Hepatic stellate cell (primary cell): ENCODE measurements at places on chromosomes 1 and 21.

GRCh38 chr21:45356251-45356650, 48.7 kb upstream of the COL18A1 start:
- DNase-seq, result no peak

GRCh38 chr1:11227106-11228077, 35.0 kb downstream of the MTOR start:
- DNase-seq, result no peak

DNA sequence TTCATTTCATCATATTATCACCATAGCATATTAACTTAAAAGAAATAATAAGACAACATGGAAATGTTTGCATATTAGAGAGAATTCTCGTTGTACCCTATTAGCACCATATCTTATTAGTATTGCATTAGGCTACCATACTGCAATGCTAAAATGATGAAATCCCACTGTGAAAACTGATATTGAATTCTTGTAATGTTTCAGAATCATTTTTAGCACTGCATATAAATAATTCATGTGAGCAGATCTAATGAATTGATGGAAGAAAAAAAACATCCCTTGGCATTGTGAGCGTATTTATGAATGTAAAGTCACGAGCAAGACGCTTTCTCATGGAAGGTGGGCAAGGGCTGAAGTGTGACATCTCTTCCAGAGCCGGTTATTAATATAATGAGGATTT, 257.1 kb upstream of the PTBP2 start:
- DNase-seq, result no peak

- DNase-seq, result no peak
These were observed 551 bp downstream of the ZRANB2 start for GRCh38 chr1:71080230-71080738.

DNA sequence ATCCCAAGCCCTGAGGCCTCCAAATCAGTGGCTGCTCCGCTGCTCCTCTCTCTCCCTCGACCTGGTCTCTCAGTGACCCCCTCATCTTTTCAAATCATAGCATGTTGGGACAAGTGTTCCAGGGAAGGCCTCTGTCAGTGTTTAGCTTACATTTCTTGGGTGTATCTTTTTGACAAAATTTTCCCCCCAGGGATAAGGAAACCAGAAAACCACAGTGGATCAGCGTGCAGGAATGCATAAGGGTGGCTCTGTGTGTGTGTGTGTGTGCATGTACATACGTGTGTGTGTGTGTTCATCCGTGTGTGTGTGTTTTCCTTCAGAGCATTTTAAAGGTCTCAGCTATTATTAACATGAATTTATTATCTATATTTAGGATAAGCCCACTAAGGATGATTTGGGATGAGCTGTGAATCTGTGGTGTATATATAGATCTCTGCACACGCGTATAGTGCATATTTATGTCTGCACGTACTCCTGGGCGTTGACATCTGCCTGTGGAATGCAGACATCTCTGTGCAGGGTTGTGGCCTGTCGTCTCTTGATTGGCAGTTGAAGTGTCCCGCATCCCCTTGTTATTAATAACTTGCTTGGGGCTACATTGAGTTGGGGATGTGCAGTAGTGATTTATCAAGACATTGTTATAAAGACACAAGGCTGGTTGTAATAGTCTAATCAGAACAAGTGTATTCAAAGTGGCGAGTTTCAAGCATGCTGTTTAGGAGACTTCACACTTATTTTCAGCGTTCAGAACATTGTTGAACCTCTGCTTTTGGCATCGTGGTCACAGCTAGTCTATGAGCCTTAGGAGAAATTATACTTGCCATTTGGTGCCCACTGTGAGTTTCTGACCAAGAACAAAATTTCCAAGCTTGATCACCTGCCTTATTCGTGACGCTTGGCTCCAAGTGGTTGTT, 55.6 kb downstream of the GALNT2 start:
- peak; percentile 54 for DNase-seq
